ENCODE measurements at places on chromosomes 12 and 14.

DNA sequence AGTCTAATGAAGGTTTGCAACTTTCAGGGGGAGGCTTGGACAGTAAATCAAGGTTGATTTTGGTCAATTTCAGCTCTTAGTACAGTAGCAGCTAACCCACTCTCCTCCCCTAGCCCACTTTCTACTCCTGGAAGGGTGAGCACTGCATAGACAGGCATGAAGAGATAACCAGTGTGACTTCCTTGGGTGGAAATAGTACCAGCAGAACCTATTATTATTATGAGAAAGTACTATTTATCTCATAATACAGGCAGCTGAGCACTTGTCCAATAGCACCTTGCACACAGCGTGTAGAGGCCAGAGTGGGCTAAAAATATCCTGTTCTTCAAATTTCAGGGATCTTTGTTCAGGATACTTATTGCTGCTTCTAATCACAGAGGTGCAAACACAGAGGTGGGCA, 96.2 kb upstream of the FKBP4 start:
- no peak for DNase-seq

DNA sequence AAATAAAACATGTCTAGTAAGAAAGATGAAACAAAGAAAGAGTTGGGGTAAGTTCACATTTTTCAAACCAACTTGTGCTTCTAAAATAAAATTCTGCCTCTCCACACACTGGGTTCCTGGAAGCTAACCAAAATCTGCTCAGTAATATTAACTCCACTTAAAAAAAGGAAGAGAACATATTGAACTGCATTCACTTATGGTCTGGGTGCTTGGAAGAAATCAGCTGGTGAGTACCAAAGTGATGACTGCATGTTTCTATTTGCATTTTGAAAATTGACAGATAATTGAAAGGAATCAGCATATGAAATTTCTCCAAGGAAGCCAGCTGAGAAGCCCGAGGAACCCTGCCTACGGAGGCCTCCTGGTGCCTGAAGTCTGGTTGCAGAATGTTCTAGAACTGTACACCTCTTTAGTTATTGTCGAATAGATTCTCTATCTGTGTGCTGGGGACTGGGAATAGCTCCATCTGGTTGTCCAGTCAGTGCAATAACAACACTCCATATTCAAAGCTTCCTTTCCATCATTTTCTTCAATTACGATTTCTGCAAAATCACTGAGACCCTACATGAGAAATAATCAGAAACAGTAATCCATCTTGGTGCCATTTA, 836.1 kb downstream of the VRK1 start:
- DNase-seq = no peak

DNA sequence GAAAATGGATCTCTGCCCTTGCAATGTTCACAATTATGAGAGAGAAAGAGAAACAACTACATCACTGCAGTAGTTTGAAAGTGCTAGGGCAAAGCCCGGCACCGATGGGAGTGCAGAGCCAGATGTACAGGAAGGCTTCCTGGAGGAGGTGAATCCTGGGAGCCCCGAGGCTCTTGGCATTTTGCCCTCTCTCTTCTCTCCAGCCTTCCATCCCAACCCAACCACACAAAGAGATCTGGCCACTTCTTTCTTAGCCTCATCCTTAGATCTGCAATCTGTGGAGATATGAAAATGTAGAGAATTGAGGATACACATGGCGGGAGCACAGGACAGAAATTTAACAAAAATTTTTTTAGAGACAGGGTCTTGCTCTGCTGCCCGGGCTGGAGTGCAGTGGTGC, 3.3 kb upstream of the PAPLN start:
- no peak for DNase-seq

DNA sequence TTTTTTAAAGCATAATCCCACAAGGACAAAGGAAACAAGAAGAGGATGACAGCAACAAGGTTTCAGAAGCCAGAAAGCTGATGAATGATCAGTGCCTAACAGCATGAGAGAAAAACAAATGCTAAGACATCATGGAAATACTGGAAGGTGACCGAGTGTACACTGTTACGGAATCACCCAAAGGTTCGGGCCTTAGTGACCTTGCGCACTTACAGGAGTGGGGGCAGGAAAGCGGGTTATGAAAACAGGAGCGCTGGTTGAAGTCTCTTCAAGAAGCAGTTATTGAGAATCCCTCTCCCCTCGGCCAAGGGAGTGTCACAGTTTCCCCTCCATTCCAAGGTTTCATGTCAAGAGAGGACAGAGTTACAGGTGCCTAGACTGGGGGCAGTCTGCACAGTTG, 42.6 kb downstream of the SLC25A47 start:
- no peak for DNase-seq

- no peak for DNase-seq
Measured at GRCh38 chr14:82398256-82398655, 864.6 kb upstream of the SEL1L start.

- DNase-seq = no peak
Measured at GRCh38 chr14:44898551-44898950, 63.2 kb downstream of the KLHL28 start.

DNA sequence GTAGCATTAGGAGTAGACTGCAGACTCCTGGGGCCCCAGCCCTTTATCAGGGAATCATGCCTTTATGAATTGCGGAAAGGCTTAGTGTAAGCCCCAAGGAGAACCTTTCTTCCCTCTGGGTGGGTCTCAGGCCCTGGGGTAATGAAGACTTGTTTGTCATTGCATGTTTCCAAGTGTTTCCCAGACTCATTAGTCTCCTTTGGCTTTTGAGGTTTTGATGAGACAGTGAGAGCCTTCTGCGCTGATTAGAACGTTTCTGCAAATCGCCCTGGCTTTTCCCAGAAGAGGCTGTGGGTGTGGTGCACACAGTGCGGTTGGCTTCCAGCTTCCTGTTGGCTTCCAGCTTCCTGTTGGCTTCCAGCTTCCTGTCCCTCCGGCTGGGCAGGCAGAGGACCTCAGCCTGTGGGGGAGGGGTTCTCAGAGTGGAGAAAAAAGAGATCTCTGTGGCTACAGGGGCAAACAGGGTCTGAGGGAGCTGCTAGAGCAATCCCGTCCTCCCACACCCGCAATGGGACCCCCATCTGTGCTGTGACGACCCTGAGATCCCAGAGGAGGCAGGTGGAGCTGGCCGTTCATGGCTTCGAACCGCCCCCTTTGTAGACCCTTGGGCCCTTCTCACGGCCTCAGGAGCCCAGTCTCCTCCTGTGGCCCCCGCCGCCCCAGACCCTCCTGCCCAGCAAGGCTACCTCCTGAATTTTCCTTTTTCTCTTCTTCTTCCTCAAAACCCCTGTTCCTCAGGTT, 42.1 kb downstream of the GPR68 start:
- no peak for DNase-seq

DNA sequence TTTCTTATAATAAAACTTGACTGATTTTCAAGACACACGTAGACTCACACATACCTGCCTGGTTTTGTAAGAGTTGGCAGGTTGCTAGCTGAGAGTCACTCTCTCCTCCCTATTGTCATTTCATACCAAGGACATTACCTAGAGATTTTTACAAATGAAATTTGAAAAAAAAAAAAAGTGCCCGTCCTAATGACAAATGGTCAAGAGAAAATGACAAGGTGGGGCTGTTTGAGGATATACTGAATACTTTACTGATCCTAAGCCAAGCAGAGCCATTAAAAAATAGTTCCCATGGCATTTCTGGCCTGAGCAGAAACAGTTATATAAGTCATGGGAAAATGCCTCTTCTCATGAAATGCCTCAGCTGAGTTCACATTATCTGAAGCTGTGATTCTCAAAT, 150.2 kb downstream of the DYRK2 start:
- no peak for DNase-seq

DNA sequence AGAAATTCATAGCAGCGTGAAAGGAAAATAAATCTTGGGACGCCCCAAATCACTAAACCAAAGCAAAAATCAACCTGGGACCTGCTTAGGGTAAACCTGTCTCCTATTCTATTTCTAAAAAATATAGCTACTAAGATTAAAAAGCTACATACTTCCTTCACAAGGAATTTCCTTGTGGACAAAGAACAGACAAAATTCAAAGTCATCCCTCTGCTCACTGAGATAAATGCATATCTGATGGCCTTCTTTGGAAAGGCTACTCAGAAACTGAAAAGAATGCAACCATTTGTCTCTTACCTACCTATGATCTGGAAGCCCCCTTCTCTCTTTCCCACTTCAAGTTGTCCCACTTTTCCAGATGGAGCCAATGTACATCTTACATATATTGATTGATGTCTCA, 93.0 kb upstream of the CNOT2 start:
- DNase-seq = no peak

DNA sequence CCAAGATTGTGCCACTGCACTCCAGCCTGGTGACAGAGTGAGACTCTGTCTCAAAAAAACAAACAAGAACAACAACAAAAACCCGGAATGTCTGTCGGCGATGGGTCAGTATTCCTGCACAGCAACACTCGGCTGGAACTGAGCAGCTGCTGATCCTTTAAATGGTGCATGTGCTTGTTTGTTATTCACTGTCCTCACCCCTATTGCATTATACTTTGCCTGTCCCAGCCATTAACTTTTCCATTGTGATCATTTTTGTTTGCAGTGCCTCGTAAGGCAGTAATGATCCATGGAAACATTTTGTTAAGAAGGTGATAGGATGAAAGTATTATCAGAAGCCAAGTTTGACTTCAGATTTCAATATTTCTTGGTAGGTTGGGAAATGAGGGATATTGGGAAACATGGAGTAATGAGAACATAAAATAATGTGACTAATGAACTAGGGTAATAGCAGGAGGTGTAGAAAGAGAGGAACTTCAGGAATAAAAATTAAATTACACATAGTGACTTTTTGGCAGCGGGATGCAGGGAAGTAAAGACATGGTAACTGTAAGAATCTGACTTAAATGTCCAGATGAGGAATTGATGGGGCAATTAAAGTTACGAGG, 6.1 kb downstream of the ACSS3 start:
- no peak for DNase-seq

DNA sequence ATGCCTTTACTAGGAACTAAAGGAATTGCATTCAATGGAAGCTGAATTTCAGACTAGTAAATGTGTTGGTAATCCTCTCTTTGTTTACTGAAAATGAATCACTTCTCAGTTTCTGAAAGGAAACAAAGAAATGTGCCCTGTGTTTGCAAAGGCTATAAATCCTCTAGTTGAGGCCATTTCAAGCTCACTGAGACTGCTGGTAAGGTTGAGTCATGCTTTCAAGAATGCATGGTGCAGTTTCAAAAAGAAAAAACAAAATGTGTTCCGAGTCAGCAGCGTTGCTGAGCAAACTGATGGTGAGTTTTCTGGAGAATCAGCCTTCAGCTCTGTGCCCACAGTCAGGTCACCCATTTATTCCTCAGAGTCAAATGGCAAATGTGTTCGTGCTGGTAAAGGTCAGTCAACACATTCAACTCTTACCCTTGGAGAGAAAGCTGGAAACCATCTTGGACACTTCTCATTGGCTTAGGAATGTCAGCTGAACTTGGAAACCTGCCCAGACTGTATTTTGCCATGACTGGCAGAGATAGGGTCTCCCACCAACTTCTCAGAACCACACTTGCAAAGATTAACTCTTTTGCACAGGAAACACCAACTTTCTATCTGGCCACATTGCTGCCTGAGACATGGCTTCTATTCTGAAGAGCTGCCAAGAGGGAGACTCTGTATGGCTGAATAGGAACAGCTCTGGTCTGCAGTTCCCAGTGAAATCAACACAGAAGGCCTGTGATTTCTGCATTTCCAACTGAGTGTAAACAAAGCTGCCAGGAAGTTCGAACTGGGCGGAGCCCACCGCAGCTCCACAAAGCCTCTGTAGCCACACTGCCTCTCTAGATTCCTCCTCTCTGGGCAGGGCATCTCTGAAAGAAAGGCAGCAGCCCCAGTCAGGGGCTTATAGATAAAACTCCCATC, 484.4 kb downstream of the ATP23 start:
- no peak for DNase-seq

GRCh38 chr12:6810758-6811157, 10.9 kb upstream of the GPR162 start:
- DNase-seq = no peak

GRCh38 chr14:41521891-41522290, 84.8 kb upstream of the LRFN5 start:
- no peak for DNase-seq

DNA sequence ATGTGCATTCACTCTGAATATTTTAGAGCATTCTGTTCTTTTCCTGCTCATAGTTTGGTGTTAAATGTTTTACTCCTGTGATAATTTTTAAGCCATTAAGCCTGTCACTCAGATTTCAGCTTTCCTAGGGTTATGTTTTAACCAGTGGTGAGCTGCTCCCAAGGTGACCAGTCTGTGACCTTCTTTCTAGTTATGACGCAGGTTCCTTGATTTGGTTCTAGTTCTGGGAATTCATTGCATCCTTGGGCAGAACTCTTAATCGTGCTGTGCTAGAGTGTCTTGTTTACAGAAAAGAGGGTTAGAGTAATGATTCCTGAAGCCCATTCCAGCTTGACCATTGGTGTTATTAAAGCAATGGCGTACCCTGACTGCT, 2.2 kb downstream of the GABARAPL1 start:
- DNase-seq = no peak

- DNase-seq = no peak
Measured at GRCh38 chr12:31278832-31279231, 47.1 kb downstream of the SINHCAF start.

DNA sequence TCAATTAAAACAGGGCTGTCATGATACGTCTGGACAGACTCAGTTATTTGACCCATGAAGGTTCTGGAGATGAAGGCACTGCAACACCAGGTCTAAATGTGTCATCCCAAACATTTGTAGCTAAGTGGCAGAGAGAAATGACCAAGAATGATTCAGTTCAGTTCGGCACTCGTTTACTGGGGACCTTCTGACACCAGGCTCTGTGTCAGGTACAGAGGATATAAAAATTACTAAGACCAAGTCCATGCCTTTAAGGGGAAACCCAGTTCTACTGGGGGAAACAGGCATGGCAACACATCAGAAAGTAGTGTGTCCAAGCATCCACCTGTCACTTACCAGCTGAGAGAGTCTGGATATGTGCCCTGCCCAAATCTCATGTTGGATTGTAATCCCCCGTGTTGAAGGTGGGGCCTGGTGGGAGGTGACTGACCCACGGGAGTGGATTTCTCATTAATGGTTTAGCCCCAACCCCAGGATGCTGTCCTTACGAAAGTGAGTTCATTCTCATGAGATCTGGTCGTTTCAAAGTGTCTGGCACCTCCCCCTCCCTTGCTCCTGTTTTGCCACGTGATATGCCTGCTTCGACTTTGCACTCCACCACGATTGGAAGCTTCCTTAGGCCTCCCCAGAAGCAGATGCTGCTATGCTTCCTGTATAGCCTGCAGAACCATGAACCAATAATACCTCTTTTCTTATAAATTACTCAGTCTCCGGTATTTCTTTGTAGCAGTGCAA, 41.9 kb upstream of the BCL2L14 start:
- DNase-seq = no peak

DNA sequence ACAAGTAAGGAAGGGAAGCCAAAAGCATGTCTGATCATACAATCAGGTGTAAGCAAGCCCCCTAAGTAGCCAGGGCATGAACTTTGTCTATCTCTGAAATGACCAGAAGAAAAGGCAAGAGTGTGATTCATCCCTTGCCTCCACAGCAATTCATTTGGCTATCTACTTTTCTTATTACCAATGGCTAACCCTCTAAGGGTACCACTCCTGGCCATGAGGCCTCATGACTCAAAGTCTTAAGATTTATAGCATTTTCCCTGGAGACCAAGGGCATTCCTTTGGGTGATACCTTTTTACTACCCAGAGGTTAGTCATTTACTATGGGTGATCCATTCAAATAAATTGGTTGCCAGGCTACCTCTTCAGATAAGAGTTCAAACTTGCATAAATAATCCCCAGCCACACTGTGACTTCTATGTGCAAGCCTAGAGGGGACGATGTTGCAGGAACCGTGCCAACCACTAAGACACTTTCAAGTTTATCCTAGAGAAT, 1.5 kb upstream of the LGALS3 start:
- no peak for DNase-seq
